ENCODE measurements at places on chromosomes 4 and X. TPM values are rescaled to one million over a fixed set of nuclear protein-coding genes. Genes with fewer than 3 reads are reported as not detected.
A peak's percentile ranks its signal among the peaks of the same experiment; 100 is the strongest.

DNA sequence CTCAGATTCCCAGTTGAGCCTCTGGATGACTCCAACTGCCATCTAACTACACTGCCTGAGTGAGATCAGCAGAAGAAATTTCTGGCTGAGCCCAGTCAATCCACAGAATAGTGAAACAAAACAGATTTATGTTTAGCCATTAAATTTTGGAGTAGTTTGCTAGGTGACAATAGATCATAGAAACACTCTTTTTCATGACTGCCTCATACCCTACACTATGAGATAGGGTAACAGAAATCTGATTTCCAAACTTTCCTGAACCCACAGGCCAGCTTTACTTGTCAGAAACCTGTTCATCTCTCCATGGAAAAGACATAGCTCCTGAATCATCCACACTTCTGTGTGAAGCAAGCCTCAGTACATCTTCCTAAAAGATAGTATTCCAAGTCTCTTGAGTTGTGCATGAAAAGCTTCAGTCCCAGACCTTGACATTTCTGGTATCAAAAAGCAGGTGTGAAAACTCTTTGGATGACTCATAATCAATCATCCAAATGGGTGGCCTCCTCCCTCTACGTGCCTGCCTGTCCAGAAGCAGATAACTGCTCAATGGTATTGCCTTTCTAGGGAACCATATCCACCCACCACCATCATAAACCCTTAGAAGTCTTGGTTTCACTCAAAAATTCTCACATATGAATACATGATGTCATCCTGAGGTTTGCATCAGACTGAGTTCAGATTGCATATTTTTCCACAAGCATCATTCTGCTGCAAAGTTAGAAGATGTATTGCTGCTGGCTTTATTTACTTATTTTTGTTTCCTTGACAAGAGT is 47.5 kb upstream of the RAP2C start:
- no peak for DNase-seq

GRCh38 chrX:16966752-16967448 is 20.4 kb downstream of the REPS2 start:
- DNase-seq: no peak

DNA sequence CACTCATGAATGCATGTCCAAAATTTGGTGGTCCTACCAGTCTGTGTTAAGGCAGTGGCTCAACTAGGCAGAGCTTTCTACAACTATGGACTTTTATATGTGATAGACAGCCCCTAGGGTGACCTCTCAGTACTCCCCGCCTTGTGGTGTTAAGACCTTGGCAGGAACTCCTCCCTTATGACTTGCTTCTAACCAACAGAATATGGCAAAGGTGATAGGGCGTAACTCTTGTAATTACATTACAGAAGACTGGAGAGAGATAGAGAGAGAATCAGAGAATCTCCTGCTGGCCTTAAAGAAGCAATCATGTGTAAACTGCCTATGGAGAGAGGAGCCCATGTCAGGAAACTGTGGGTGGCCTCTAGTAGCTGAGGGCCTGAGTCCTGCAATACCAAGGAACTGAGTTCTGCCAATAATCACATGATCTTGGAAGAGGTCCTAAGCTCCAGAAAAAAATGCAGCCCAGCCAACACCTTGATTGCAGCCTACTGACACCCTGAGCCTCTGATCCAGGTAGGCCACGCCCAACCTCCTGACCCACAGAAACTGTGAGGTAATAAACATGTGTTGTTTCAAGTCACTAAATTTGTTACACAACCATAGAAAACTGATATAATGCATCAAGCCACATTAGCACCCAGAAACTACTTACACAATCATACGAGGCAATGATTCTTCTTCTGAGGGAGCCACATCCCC is 68.9 kb downstream of the INPP4B start:
- DNase-seq: no peak

GRCh38 chr4:106679063-106679462 is 310.5 kb upstream of the GIMD1 start:
- DNase-seq: no peak

USO1 gene
- 52.2 TPM for total RNA-seq

DNA sequence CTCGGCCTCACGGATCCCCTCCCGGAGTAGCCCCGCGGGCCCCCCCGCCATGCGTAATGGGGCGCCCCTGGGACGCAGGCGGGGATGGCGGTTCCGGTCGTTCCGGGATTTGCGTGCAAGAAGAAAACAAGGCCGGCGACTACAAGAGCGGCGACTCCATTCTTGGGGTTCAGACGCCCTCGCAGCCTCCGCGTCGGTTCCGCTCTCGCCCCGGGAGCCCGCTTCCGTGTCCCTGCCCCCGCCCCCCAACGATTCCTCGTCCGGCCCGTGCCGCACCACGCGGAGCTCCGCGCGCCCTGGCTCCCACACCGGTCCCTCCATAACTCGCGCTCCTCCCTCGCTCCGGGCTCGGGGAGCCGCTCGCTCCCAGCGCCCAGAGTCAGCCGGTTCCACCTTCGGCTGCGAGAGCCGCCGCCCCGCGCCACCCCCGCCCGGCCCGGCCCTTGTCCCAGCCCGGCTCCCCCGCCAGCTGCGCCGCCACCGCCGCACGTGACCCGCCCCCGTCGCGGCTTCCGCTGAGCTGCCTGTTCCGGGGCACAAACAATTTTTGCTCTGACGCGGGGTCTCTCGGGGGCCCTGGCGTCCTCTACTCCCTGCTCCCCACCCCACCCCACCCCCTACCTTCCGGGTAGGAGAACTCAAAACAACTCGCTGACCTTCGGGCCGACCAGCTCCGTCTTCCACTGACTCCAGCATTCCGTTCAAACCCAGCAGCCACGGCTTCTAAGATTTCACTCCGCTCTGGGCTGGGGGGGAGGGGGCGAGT is 78.8 kb upstream of the BCOR start:
- peak; percentile 79 for DNase-seq

KCNIP4 gene
- 0.35 TPM for total RNA-seq

RTL9 gene
- total RNA-seq: 0.46 TPM

SNX25 gene
- 14.1 TPM for total RNA-seq

DNA sequence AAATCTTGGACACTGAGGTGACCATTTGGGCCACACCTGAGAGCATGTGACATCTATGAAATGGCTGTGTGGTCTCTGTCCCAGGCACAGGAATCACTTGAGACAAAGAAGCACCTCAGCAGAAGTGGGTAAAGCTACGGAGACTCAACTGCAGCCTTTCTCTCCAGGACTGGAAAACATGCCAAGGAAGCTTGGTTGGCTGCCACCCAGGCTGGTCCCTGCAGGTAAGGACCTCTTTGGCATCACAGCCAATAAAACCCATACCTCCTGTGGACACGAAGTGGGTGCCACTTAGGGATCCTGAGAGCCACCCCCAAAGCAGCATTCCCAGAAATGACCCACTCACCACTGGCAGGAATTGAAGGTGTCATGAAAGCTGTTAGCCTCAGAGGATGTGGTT is 74.6 kb downstream of the LEF1 start:
- DNase-seq: no peak

DNA sequence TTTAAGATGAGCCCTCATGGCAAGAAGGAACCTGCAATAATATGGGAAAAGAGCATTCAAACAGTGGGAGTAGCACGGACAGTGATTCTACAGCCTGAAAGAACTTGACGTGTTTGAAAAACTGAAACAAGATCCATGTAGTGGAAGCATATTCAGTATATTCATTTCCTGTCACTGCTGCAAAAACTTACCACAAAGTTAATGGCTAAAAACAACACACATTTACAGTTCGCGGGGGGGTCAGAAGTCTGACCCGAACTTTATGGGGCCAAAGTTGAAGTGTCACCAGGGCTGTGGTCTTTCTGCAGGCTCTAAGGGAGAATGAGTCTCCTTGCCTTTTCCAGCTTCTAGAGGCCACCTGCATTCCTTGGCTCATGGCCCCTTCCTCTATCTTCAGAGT is 52.6 kb upstream of the ARX start:
- DNase-seq: no peak

DNA sequence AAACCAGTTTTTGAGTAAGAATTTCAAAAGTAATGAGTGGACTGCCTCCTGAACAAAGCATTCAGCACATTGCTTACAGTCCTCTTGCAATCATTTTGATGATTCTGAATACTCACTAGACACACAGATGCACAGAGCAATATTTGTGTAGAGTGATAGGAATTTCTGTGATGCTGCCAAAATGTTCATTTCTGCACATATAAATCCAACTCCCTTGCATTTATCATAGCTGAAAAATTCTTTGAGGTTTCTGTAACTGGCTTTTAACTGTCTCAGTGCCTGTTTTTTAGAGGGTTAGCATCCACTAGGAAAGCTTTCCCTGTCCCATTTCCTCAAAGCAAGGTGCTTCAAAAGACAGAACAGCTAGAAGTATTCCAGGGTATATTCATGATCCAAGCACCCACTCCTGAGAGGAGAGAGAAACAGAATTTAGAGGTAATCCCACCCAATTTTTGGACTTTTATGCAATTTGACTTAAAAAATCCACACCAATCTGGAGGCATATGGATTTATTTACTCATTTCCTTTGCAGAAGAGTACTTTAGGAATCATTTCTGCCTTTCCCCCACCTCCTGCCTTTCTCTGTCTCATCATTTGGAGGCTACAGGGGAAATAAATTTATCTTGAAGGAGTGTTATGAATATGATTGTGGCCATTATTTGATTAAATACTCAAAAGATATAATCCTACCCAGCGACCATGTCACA is 234.5 kb upstream of the SLIT2 start:
- DNase-seq: no peak

- DNase-seq: no peak
These were observed 28.0 kb downstream of the RIPPLY1 start for GRCh38 chrX:106875151-106875550.

- no peak for DNase-seq
These were observed 368.8 kb downstream of the GASK1B start for GRCh38 chr4:157803845-157804521.

GRCh38 chr4:141246683-141247429 is 26.2 kb downstream of the ZNF330 start:
- DNase-seq: no peak

SFRP2 gene
- not detected for total RNA-seq

POLA1 gene
- total RNA-seq: 16.3 TPM

GK gene
- total RNA-seq: 6.7 TPM

TIMM17B gene
- total RNA-seq: 31.5 TPM

DNA sequence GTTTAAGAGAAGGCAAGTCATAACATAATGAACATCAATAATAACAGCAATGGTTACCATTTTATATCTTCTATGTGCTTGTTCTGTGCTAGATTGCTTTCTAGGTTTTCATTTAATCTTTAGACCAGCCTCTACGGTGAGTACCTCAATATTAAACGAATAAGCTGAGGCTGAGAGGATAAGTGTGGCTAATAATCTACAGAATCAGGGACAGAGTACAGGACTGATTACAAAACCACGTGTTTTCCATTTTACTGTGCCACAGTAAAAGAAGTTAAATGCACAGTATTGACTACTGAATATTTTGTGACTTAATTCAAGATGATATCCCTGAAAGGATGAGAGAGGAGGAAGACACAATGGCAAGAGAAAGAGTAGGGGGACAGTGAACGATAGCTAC is 56.3 kb downstream of the HUWE1 start:
- DNase-seq: no peak

NLGN3 gene
- total RNA-seq: 3.1 TPM

- DNase-seq: no peak
These were observed 160.7 kb downstream of the AASDH start for GRCh38 chr4:56226579-56226978.

- DNase-seq: peak; percentile 2
These were observed 54.4 kb downstream of the HMX1 start for GRCh38 chr4:8817096-8817812.

DNA sequence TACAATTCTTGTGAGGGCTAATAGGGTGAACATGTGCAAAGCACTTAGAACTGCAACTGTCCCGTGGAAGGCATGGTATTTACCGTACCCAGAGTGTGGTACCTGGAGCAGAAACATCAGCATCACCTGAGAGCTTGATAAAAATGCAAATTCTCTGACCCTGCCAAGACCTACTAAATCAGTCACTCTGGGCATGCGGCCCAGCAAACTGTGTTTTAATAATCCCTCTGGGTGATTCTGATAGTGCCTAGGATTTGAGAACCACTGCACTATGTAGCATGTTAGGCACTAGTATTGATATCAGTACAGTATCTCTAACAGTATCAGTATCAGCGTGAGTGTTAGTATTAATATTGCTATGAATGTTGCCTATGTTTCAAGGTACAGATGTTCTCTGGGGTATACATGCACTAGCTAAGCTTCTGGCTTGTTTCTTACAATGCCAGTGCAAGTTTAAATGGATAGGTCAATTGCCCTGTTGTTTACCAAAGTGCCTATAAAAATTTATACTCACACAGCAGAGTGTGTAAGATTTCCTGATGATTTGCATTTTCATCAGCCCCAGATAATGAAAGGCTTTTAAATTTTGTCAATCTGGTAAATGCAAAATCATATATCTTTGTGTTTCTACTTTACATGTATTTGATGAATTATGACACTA is 354.0 kb downstream of the HS3ST1 start:
- DNase-seq: no peak

IQCM gene
- total RNA-seq: not detected

DNA sequence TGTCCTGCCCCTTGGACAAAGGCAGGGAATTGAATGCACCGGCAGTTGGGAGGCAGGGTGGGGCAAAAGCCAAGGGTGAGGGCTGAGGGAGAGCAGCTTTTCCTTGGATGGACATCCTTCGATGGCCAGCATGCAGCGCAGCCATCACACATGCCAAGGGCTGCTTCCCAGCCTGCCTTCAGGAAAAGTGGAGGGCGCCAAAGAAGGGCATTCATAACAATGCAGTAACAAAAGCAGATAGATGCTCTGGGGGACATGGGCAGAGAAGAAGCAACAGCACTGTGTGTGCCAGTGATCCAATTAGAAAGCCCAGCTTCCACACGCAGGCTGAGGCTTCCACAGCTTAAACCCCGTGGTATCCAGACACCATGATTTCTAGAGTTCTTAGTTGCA is 71.5 kb downstream of the TSPAN5 start:
- DNase-seq: no peak

GRCh38 chr4:122747883-122748282 is 15.4 kb downstream of the BBS12 start:
- DNase-seq: no peak

DNA sequence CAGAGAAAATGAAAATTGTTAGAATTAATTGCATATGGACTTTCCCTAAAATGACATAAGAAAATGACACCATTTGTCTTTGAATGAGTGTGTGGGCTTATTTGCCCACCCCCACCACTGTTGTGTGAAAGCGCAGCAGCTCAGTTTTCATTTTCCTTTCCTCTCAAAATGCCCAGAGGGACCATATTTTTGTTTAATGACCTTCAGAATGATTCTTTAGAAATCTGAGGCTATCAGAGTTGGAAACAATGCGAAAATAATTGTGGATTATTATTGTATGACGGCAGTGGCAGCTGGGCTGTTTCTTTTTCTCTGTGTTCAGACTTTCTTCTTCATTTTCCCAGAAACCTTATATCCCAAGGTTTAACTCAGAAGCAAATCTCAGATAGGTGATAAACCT is 44.6 kb upstream of the TEX13A start:
- DNase-seq: no peak

- peak; percentile 37 for DNase-seq
These were observed 767 bp upstream of the SMIM20 start for GRCh38 chr4:25913056-25913850.

SUPT20HL1 gene
- total RNA-seq: 0.13 TPM

- peak; percentile 12 for DNase-seq
These were observed 484 bp downstream of the CXCL2 start for GRCh38 chr4:74098427-74098994.
